ENCODE measurements at places on chromosomes 16 and 17.

- no peak for DNase-seq
Measured at GRCh38 chr17:21177854-21178600, 35.9 kb downstream of the TMEM11 start.

DNA sequence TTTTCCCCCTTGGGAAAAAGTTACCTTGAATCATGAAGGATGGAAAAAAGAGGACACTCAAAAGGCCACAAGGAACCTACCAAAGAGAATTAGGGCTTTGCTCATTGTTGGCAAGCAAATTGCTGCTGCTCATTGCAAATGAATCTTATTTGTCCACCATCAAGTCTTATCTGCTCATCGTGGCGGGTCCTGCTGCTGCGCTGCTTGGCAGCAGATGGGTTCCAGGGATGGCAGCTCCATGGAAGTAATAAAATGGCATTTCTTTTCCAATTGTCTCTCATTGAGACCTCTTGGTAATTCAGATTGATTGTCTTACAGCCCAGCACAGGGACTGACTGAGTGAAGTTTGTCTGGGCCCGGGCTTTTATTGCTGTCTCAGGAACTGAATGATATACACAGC, 118.7 kb downstream of the MRM1 start:
- DNase-seq, result no peak

- DNase-seq, result no peak
Measured at GRCh38 chr16:11655655-11656054, 12.6 kb upstream of the SNN start.

GRCh38 chr17:63476854-63477479, at the start of gene ACE:
Gene ACE, plus strand, starts transcription at chr17:63477061. Its CDS starts 34 bp downstream, at chr17:63477095.
- peak; percentile 51 for DNase-seq

- DNase-seq, result peak; percentile 48
Measured at GRCh38 chr17:71084219-71084618, 914.9 kb downstream of the KCNJ2 start.

DNA sequence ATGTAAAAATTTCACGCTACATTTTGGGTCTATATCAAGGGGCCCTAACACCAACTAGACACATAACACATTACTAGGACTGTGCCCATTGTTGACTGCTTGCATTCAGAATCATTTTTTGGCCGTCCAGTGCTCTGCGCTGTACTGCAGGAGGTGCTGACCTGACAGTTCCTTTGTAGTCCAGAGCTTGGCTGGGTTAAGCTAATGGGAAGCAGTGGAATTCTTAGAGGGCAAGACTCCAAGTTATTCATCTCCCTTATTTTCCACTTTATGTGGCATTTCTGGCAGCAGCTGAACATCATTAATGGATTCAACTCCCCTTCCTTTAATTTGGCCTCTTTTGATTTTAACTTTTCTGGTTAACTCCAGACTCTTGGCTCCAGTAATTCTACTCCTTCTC, 351.7 kb downstream of the CDH8 start:
- no peak for DNase-seq

GRCh38 chr17:72063756-72064450, 56.9 kb upstream of the SOX9 start:
- no peak for DNase-seq

All from NCI-H748 treated with DMSO at 0.1 percent for 48 hours (cell line).